ENCODE measurements at places on chromosomes 16 and 17.
A peak's percentile ranks its signal among the peaks of the same experiment; 100 is the strongest.

GRCh38 chr17:64687961-64688360, 25.9 kb upstream of the SMURF2 start:
- DNase-seq = peak; percentile 59

DNA sequence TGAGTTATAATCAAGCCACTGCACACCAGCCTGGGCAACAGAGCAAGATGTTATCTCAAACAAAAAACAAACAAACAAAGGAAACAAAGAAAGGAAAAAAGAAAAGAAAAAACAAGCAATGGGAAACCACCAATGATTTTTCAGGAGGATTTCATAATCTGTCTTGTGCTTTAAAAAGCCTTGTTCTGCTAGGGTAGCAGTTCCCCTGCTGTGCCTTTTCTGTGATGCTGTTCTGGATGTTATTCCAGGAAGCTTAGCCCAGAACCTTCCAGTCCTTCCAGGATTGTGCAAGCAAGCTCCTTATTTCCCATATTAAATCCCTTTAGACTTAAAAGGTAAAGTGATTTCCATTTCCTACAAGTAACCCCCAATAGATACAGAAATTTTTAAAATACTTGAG, 171.1 kb downstream of the ABCC12 start:
- DNase-seq = no peak

- no peak for DNase-seq
These were observed 167.1 kb downstream of the CCDC182 start for GRCh38 chr17:57577751-57578607.

DNA sequence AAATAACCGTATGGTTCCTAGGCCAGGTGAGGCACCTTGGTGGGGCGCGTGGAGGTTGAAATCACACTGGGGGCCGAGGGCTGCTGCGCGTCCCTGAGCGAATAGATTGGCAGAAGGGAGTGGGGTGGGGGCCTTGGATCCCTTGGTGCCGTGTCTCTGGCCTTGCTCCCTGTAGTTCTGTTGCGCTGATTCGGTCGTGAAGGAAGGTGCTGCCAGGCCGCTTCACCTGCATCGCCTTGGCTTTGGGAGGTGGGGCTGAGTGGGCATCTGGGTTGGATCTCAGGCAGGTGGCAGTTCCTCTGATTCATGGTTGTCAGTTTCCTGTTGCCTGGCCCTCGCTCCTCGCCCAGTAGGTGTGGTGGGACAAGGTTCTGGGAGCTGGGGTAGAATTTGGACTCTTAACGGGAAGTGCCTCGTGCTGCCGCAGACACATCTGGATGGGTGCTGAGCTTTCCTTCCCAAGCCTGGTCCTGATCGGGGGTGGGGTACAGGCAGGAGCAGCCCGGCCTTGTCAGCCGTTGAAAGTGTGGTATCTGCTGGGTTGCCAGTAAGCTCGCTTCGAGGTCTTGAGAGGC, 30.1 kb downstream of the PGS1 start:
- no peak for DNase-seq

DNA sequence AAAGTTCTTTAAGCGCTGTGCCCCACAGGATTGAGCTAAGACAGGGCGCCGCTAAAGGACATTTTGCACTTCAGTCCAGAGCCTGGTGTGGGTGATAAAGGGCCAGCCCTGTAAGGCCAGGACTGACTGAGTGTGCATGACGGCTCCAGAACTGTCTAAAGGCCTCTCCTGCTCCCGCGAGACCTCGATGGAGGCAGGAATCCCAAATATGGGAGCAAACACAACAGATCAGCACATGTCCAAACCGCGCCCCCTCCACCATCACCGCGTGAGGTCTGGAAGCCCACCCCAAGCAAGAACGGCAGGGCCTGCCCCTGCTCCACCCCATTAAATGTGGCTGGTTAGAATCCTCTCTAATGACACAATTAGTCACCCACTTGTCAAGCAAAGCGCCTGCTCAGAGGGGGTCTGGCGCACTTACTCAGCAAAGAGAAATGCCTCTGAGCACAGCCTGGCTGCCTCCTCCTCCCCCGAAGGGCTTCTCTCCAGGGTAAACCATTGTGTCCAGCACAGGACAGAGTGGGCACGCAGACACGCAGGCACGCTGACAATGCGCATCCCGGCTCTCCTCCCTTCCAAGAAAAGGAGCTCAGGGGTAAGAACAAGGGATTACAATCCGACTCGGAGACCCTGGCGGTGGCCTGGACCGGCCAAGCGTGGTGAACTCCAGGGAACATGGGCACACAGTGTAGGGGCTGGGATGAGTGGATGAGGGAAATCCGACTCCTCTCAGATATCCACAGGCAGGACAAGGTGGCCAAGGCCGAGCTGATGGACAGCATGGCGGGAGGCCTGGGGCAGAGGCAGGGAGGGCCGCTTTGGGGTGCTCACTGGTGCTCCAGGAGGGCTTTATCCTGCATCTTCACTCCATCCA, 1.5 kb downstream of the MXRA7 start:
- peak; percentile 97 for DNase-seq

GRCh38 chr16:398561-399339, 1.8 kb downstream of the NME4 start:
- DNase-seq = no peak

DNA sequence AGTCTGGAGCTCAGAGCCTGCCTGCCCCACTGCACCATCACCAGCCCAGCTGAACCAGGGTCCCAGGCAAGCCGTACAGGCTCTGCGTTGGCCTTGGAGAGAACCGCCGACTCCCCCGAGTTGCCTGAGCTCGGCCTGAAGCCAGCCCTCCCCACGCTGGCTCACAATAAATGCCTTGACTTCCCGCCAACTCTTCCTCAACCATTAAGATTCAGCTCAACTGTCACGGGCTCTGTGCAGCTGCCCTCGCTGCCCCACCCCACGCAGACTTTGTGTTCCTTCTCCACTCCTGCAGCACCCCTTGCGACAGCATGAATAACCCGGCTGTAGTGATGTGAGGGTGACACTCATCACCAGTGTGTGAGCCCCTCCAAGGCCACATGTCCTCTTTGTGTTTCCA, 4.8 kb upstream of the QPRT start:
- DNase-seq = no peak

GRCh38 chr17:68870976-68871375, 84.2 kb downstream of the ABCA8 start:
- DNase-seq = no peak

- no peak for DNase-seq
These were observed 1.4 kb downstream of the PMP22 start for GRCh38 chr17:15263680-15264079.

DNA sequence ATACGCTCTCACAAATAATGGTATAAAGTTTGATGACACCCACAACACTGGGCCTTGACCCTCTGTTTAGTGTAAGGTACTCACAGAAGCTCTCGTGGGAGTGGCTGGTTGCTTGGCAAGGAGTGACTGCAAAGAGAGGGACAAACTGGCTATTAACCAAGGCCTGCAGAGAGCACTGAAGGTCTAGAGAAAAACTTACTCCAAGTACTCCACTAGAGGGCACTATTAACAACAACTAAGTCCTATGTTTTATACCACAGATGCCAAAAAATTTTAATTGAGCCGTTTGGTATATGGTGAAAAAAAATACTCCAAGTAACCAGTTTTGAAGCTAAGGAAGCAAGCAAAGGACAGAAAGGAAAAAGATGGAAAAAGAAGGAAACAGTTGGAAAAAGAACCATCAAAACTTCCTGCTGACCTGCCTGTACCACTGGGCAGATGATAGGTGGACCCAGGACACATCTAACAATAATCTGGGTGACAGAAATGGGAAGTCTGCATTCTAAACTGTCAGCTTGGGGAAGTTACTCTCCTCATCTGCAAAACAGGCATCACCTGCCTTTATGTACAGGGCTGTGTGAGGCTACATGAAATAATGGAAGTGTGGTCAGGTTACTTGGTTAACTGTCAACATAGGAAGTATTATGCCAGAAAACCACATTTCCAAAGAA, 23.2 kb downstream of the DYNC1LI2 start:
- no peak for DNase-seq

GRCh38 chr16:48622456-48623303, 12.7 kb upstream of the N4BP1 start:
- DNase-seq = no peak

Data from fibroblast of skin of left quadriceps (primary cell).